ENCODE measurements at places on chromosomes 7 and 10. TPM values are rescaled to one million over a fixed set of nuclear protein-coding genes. Genes with fewer than 3 reads are reported as not detected.

GRCh38 chr10:13617116-13617515 is 30.4 kb downstream of the PRPF18 start:
- no peak for DNase-seq

DNA sequence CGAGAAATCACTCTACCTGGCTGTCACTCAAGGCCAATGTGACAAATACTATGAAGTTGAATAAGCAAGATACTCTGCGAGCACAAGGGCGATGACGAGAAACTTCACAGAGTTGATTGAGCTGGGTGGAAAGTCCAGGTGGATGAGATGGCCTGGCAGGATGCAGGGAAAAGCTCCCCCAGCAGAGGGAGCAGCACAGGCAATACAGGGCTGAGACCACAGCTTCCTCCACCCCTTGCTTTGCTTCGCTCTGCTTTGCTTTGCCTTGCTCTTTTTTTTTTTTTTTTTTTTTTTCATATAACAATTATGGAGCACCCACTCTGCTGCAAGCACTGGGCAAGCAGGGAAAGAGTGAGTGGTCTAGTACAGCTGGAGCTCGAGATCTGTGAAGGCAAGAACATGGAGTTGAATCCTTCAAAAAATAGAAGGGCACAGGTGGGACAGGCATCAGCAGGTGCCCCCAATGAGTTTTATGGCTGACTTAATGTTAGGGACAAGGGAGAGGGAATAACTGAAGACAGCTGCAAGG is 88.3 kb downstream of the CABCOCO1 start:
- DNase-seq, result peak; percentile 37

DNA sequence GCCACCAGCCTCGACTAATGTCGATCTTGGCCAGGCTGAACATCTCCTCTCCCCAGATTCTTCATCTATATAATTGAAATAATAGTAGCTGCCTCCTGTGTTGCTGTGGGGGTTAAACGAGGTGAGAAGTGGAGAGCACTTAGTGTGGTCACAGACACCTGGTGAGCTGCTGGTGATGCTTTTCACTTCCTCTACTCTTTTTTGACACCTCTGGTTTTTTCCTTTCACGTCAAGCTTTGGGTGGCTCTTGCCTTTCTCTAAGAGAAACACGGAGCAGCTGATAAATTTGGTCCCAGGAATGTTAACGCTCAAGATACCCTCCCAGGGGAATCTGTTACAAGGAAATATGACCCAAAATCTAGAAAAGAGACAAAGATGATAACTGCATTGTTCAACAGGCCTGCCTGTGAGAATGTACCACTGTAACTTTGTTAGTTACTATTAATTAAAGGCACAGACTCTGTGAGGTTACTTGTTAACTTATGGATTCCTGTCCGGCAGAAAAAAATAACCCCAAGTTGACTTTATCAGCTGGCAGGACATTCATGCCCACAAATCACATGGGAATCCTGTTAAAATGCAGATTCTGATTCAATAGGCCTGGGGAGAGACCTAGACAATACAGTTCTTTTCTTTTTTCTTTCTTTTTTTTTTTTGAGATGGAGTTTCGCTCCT is 9.5 kb upstream of the NPFFR1 start:
- DNase-seq, result no peak

GRCh38 chr10:85447690-85448089 is 918.9 kb downstream of the GRID1 start:
- DNase-seq, result no peak

DNA sequence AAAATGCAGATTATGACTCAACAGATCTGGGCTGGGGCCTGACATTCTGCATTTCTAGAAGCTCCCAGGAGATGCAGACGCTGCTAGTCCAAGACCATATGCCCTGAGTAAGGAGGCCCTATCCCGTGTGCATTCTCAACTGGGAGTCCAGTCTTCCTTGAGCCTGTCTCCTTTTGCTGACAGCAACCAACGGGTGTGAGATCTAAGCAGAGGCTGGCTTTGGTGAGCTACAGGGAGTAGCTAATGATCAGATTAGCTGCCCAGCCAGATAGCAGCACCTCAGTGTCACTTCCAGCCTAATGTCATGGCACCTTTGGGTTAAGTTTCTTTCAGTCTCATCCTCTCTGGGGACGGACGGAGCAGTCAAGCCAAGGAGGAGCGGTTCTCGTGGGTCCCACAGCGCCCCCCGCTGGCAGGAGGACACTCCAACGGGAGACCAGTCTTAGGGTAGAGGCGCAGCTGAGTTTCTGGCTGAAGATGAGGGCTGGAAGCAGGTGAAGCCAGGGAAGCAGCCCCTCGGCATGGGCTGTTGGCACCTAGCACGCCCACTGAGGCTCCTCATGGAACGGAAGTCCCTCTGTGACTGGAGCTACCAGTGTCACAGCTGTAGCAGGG is 154.0 kb downstream of the CCDC3 start:
- no peak for DNase-seq

- no peak for DNase-seq
Observed at GRCh38 chr10:119250641-119251314, 43.4 kb downstream of the GRK5 start.

- DNase-seq, result no peak
Observed at GRCh38 chr7:73615886-73616285, 8.4 kb downstream of the MLXIPL start.

PRXL2A gene
- polyA plus RNA-seq, result 105 TPM

PLAC9 gene
- 78.6 TPM for polyA plus RNA-seq

RAB18 gene
- 41.1 TPM for polyA plus RNA-seq

- peak; percentile 92 for DNase-seq
Observed at GRCh38 chr10:119686465-119687191, 35.4 kb downstream of the BAG3 start.

DNA sequence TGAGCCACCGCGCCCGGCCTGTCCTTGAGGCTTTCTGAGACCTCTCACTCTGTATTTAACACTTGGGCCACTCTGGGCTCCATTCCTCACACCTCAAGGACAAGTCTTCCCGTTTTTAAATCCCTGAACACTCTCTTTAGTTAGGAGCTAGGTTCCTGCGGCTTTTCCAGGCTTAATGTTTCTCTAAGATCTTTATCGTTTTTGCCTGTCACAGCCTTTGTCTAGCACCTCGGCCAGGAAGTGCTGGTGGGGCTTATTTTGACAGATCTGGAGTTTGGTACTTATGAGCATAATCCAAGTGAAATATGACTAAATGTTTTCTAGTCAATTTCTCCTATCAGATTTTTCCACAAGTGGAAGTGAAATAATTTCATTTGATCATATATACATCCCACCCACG is 186.6 kb downstream of the DPY19L1 start:
- no peak for DNase-seq

- no peak for DNase-seq
Observed at GRCh38 chr7:120221666-120222065, 51.3 kb upstream of the KCND2 start.

TMEM229A gene
- 0.50 TPM for polyA plus RNA-seq

Data from right cardiac atrium (tissue), 5 donors.